NCI-H1092 treated with DMSO at 0.1 percent for 48 hours (cell line): ENCODE measurements at places on chromosomes 6 and 20.

DNA sequence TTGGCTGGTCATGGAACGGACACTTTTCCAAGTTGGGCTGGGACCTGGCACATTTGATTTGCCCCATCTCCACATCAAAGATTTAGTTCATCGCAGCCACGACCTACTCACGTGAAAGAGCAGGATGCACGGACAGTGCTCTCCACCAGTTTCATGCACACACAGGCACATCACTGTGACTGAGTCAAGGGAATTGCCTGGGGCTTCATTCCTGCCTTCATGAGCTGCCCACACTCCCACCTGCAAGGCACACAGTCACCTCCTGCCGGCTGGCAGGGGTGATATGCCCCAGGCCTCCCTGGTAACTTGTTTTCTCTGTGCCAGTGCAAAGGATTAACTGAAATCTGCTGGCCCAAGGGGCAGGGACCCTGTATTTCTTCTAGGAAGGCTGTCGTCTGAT lies 23.3 kb upstream of the CST1 start:
- DNase-seq, result no peak

DNA sequence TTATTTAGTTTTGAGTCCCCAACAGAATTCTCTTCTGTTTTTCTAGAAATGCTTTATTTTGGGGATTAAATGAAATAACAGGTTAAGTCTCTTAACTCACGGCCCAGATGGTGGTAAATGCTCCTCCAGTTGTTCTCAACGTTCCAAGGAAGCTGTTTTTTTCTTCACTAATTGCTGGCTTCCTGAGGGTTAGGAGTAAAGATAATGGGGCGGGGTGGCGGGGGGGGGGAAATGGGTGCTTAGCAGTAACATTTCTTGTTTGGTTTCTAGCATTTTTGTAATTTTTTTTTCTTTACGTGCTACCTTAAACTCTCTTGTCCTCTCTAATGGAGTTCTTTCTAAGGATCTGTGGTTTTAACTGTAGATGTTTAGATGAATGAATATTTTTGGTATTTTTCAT lies 2.2 kb downstream of the SRSF3 start:
- DNase-seq, result no peak

DNA sequence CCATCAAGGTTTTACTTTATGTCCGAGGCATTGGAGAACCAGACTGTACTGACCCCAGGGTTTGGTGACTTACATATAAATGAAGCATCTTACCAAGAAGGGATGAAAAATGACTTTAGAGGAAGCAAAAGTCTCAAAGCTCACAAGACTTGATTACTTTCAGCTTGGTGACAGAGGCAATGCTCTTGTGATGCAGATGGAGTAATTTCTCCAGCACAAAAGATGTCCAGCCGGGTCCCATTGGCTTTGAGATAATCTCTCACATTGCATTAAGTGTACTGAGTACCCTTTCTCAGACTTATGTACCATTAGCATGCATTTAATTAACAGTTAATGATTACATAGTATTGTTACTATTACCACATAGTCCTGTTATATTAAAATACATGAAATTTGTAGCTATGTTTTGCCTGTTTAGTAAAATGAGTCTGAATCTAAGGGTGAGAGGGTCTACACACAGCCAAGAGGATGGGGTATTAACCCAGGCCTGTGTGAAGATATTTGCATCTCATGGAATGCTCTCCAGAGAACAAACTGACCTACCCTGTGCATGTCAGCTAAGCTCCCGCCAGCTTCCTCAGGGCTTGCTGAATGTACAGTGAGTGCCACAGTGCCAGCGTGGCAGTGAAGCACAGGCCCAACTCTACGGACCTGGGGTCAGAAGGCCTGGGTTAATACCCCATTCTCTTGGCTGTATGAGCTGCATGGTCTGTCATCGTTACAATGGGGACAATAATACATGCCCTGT lies 5.6 kb downstream of the HTR1E start:
- DNase-seq, result no peak

- DNase-seq, result peak; percentile 45
These were observed 21.7 kb downstream of the VPS52 start for GRCh38 chr6:33249732-33250630.

DNA sequence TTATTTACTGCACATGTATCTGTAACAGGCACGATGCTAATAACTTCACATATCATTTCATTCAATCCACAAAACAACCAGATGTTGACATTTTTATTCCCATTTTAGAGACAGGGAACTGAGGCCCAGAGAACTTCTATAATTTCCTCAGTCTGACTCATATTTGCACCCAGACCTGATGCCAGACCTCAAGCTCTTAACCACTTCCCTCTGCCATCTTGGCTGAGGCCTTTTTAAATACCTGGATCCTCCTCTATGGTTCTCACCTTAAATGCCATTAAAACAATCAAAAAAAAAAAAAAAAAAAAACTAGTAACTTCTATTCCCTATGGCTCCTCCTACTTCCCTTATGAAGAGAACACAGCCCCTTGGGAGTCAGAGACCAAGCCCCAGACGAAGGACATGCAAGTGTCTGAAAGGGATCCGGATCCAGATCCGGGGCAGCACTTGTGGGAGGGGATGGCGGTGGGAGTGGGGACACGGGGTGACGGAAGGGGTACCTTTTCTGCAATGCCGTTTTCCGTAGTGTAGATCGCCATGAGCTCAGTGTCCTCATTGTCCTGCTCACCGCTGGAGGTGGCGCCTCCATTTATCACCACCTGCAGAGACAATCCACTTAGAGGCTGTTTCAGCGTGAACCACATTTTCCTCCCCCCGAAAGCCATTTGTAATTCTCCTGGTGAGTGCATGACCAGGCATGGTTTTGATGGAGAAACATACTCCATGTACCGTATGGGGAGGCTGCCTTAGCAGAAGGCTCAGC lies 88.7 kb downstream of the SLC23A2 start:
- no peak for DNase-seq

GRCh38 chr6:145119081-145119480 lies 616.2 kb downstream of the EPM2A start:
- DNase-seq, result no peak

GRCh38 chr6:10310826-10311225 lies 104.0 kb downstream of the TFAP2A start:
- DNase-seq, result peak; percentile 0
